ENCODE measurements at places on chromosomes 4 and X. TPM values are rescaled to one million over a fixed set of nuclear protein-coding genes. Genes with fewer than 3 reads are reported as not detected.
A peak's percentile ranks its signal among the peaks of the same experiment; 100 is the strongest.

Gene NAT8L
- total RNA-seq, result 9.5 TPM

Gene DCAF12L2
- not detected for total RNA-seq

Gene ART3
- 0.69 TPM for total RNA-seq

Gene GPR173
- total RNA-seq, result not detected

Gene MYL5
- 9.1 TPM for total RNA-seq

Gene CLDN2
- total RNA-seq, result not detected

Gene NAP1L5
- 5.2 TPM for total RNA-seq

Gene HNRNPD
- 346 TPM for total RNA-seq

Gene GYPB
- total RNA-seq, result 41.8 TPM

DNA sequence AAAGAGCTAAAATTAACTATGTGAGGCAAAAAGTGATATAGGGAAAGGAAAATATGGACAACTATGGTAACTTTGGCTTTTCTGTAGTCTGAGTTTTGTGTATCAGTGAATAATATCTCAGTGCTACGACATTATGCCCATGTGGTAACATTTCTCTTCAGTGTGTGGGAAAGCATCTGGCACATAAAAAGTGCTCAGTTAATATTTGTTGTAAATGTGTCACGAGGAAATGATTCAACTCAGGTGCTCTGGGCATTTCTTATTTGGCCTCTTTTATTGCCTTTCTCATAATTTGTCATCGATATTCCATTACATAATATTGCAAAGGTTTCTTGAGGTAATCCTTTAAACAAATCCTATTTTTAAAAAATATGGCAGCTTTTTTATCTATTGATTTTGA is 17.6 kb downstream of the OFD1 start:
- DNase-seq, result no peak

GRCh38 chr4:38456096-38456495 is 207.9 kb upstream of the KLF3 start:
- no peak for DNase-seq

DNA sequence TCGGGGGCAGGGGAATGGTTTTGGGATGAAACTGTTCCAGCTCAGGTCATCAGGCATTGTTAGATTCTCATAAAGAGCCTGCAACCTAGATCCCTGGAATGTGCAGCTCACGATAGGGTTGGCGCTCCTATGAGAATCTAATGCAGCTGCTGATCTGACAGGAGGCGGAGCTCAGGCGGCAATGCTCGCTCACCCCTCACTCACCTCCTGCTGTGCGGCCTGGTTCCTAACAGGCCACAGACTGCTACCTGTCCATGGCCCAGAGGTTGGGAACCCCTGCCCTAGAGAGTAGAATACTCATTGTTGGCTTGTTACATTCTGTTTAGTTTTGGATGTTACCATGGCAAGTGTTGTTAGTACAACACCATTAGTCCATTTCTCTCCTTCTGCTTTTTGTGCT is 40.8 kb upstream of the STX18 start:
- no peak for DNase-seq

DNA sequence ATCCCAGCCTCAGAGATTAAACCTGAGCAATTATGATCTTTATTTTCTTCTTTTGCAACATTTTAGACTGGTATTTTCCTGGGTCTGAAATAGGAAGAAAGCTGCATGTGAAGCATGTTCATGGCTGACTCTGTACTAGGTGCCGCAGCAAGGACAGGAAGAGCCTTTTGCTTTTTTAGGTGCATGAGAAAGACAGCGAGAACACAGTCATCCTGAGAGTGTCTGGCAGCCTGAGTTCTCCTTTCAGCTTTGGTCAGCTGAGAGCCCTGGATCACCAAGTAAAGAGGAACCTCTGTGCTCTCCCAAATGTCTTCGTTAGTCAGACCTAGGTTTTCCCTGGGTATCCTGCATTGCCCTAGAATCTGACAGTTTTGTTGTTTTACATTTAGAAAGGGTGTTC is 29.8 kb downstream of the FAM149A start:
- no peak for DNase-seq

GRCh38 chr4:79788884-79789283 is 284.1 kb downstream of the ANTXR2 start:
- no peak for DNase-seq

GRCh38 chrX:153645921-153646488 is 998 bp upstream of the DUSP9 start:
- no peak for DNase-seq

GRCh38 chr4:68463796-68464195 is 16.5 kb downstream of the TMPRSS11E start:
- no peak for DNase-seq

- DNase-seq, result no peak
Measured at GRCh38 chr4:37836274-37836673, 9.8 kb downstream of the PGM2 start.

- DNase-seq, result no peak
Measured at GRCh38 chr4:91961504-91961903, 342.3 kb upstream of the GRID2 start.

- no peak for DNase-seq
Measured at GRCh38 chr4:182207830-182208396, 35.3 kb upstream of the TENM3 start.

GRCh38 chrX:40100141-40100536 is 2.4 kb upstream of the BCOR start:
- no peak for DNase-seq

GRCh38 chr4:154009788-154010187 is 220.9 kb upstream of the SFRP2 start:
- no peak for DNase-seq

- DNase-seq, result no peak
Measured at GRCh38 chr4:152773953-152774352, 5.6 kb downstream of the TIGD4 start.

- DNase-seq, result peak; percentile 10
Measured at GRCh38 chrX:120769576-120770341, 105.9 kb downstream of the CT47B1 start.

GRCh38 chrX:114073926-114074325 is 510.0 kb upstream of the HTR2C start:
- DNase-seq, result no peak

- no peak for DNase-seq
Measured at GRCh38 chrX:104195013-104195412, 28.8 kb downstream of the FAM199X start.

DNA sequence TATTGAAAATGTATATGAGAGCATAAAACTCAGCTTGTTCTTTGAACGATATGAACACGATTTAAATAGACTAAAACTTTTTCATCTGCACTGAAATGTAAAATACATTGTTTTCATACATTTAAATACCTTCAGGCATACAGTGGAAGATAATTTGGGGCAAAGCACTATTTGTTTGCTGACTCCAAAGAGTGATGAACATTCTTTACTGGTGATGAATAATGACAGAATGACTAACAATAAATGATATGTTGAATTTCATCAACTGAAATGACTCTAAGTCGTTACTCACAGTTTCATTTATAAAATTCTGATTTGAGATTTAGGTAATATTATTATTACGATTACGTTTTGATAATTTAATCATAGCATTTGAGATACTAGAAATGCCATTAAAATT is 1160.1 kb downstream of the NLGN4X start:
- DNase-seq, result no peak

- no peak for DNase-seq
Measured at GRCh38 chr4:6891436-6892170, 18.0 kb upstream of the TBC1D14 start.

DNA sequence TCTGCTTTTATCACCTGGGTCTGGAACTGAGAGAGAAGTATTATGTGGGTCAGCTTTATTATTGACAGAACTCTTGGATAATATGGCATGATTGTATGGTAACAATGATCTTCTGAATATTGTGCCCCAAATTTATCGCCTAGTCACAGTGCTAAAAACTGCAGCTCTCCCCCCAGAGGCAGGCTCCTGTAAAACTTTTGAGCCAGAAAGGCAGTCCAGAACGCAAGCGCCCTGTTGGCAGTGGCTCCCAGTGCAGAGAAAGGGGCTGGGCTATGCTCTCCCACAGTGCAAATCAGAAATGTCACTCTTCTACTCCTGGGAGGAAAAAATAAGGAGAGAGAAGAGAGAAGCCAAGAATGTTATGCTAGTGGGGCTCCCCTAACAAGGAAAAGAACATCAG is 50.5 kb downstream of the HELT start:
- DNase-seq, result peak; percentile 18

Measured in K562 (cell line).